Epithelial cell of umbilical artery (primary cell): ENCODE measurements at places on chromosomes 2 and 18. TPM values are rescaled to one million over a fixed set of nuclear protein-coding genes. Genes with fewer than 3 reads are reported as not detected.

PARD3B gene
- 5.8 and 7.9 TPM in 2 replicates for total RNA-seq

TSHZ1 gene
- total RNA-seq: 2.6 and 3.0 TPM in 2 replicates

PROKR1 gene
- not detected in 2 replicates for total RNA-seq

OTX1 gene
- total RNA-seq: under 0.01 TPM in 1 of 2 replicates, not detected in the other

TBR1 gene
- under 0.01 and 0.30 TPM in 2 replicates for total RNA-seq

C2orf80 gene
- not detected in 2 replicates for total RNA-seq

HEATR5B gene
- 27.9 and 28.7 TPM in 2 replicates for total RNA-seq

GPBAR1 gene
- total RNA-seq: 0.15 TPM in 1 of 2 replicates, not detected in the other

MC2R gene
- total RNA-seq: not detected in 2 replicates

DYSF gene
- 39.3 and 75.1 TPM in 2 replicates for total RNA-seq

CYP27A1 gene
- total RNA-seq: 17.2 and 18.2 TPM in 2 replicates

REEP1 gene
- total RNA-seq: under 0.01 TPM in 1 of 2 replicates, not detected in the other

CAPN13 gene
- not detected in 2 replicates for total RNA-seq
